ENCODE measurements at places on chromosomes 5 and 9.

- no peak for DNase-seq
These were observed 140.0 kb downstream of the SAXO1 start for GRCh38 chr9:18893046-18893445.

GRCh38 chr9:121529237-121529987, 29.8 kb upstream of the GGTA1 start:
- peak; percentile 97 for DNase-seq

GRCh38 chr5:52778781-52779180, 8.9 kb upstream of the ITGA1 start:
- no peak for DNase-seq

GRCh38 chr9:72882117-72882775, 70.6 kb downstream of the ALDH1A1 start:
- no peak for DNase-seq

DNA sequence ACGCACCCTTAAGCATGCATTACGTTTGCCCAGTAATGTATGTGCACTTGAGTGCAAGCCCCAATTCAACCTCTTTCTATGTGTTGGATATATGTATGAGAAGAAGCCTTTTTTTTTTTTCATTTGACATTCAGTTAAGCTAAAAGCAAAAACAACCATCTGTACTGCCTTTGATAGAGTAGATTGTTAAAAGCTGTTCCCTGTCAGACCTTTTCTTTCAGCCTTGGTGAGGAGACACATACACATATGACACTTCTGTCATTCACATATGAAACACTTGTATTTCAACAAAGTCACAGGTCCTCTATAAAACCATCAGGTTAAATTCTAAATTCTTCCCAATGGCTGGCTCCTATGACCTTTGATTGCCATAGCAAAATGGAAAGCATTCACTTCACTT, 40.2 kb upstream of the STARD4 start:
- no peak for DNase-seq

GRCh38 chr5:95697781-95698681, 15.2 kb upstream of the SPATA9 start:
- no peak for DNase-seq

GRCh38 chr5:9188956-9189355, 356.9 kb downstream of the SEMA5A start:
- no peak for DNase-seq

- no peak for DNase-seq
These were observed 28.5 kb downstream of the MVB12B start for GRCh38 chr9:126354887-126355770.

- no peak for DNase-seq
These were observed 13.9 kb upstream of the PRXL2C start for GRCh38 chr9:96668868-96669534.

GRCh38 chr9:14993061-14993800, 83.0 kb upstream of the FREM1 start:
- peak; percentile 65 for DNase-seq

DNA sequence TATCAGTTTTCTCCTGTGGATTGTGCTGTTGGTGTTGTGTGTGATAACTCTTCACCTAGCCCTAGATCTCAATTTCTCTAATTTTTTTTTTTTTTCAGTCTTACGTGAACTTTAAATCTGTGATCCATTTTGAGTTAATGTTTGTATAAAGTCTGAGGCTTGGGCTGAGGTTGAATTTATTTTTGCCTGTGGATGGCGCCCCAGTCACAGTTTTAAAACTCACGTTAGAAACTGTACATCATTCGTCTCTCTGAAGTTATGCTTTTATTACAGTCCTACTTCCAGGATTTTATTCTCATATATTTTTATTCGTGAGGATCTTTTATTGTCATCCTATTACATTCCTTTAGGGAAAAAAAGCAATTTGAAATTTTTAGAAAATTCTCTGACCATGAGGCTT, 103.1 kb downstream of the EHMT1 start:
- DNase-seq: no peak

- DNase-seq: no peak
These were observed 57.7 kb downstream of the DCP2 start for GRCh38 chr5:113034182-113034773.

DNA sequence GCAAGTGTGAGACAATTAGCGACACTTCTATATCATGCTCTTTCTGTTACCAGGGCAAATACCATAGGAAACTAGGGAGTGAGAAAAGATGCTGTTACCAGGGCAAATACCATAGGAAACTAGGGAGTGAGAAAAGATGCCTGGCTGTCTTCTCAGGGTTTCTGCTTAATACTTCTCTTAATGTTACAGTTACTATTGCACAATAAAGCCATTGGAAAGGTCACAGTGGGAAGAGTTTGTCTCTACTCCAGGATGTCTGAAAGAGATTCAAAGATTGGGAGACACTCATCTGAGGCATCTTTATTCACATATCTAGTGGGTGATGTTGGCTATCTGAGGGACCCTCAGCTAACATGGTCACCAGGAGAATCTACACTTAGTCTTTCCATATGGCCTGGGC, 431.7 kb upstream of the POU5F2 start:
- no peak for DNase-seq

- DNase-seq: no peak
These were observed 56.8 kb upstream of the OLFM1 start for GRCh38 chr9:135030566-135031226.

GRCh38 chr9:96655198-96655851, at the start of gene PRXL2C:
PRXL2C (minus strand) TSS chr9:96655317; CDS start chr9:96655281, 36 bp downstream.
- peak; percentile 37 for DNase-seq

- no peak for DNase-seq
These were observed 250.8 kb downstream of the DMRT2 start for GRCh38 chr9:1300941-1301340.

DNA sequence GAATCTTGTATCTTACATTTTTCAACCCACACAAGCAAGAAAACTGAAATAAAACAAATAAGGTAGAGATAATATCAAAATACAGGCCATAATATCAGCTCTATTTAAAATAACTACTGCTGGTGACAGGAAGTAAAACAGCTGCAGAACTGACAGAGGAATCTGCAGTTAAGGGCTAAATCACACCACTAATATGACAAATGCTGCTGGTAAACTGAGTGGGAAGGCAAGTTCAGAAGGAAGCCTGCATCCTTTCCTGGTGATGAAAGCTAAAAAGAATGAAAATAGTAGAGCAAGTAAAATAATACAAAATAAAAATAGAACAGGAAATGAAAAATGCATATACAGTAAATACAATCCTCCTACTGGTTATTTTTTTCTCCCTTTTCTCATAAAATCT, 1293.7 kb upstream of the C9orf72 start:
- no peak for DNase-seq

DNA sequence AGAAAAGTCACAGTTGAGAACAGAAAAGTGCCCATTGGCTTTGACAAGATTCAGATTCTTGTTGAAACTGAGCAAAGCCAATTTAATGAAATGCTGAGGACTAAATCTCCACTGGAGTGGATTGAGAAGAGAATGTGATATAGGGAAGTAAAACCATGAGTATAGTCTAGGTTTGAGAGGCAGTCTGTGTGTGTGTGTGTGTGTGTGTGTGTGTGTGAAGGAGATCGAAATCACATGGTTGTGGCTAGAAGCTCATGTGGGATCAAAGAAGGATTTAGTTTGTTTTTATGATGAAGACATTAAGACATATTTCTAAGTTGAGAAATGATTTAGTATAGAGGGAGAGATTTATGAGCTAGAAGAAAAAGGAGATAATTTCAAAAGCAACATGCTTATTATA, 275.7 kb upstream of the DAB2 start:
- DNase-seq: no peak

DNA sequence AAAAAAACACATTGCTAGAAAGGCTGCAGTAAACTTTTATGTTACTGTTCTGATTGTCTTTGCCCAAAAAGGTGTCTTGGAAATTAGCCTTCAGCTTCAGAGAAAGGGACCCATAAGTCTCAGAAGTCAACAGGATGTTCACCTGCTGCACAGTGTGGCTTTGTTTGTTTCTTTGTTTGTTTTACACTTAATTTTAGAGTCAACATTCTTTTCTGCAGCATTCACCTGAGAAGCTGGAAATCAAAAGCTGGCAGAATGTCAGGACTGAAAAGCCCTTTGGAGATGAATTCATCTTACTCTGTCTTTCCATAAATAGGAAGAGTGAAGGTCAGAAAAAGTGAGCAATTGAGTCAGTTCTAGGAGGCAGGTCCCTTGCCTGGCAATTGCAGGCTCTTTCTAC, 170.0 kb downstream of the PAPPA start:
- DNase-seq: no peak

DNA sequence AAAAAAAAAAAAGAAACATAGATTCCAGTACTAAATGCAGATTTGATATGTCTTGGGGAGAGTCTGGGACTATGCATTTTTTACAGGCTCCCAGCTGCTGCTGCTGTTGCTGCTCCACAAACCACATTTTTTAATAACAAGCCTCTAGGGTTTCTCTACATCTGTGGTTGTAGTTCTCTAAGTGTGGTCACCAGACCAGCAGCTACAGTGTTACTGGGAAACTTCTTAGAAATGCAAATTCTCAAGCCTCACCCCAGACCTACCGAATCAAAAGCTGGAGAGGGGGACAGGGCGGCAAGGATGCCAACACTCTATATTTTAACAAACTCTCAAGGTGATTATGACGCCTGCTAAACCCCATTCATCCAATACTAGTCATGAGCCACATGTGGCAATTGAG, 293.4 kb upstream of the PTGER4 start:
- DNase-seq: no peak

- peak; percentile 16 for DNase-seq
These were observed 815 bp downstream of the ANXA6 start for GRCh38 chr5:151156507-151157420.

GRCh38 chr9:122398371-122398924, 27.6 kb downstream of the PTGS1 start:
- DNase-seq: no peak

DNA sequence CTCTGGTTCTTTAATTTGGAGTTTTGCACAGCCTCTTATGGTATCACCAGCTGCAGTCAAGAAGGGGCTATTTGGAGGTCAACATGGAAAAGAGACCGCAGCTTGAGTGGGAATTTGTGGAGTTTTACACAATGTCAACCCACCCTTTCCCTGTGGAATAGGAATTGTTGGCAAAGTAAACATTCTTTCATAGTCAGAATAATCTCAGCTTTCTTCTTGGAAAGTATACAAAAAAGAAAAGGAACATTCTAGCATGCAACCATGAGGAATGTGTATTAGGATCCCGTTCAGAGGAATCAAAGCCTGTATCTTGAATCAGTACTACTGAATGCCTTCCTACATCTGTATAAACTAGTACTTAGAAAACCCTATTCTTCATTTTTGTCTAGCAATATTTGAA, 107.6 kb downstream of the LURAP1L start:
- no peak for DNase-seq

DNA sequence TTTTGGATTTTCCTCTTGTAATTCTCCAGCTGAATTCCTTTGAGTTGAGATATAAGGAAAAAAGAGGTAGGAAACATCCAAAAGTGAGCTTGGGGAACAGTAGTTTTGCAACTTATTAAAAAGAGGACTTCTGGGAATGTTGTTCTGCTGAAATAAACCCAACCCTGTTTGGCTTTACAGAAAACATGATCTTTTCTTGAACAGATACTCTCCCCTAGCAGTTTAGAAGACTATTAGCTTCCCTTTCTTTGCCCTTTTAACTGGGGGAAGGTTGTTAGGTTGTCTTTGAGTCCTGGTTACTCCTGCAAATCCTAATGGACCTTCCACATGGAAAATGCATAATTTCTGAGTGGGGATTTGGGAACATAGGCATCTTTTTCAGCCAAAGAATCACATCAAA, 168.7 kb upstream of the RPS23 start:
- no peak for DNase-seq

Data from kidney capillary endothelial cell (primary cell).